ENCODE measurements at places on chromosomes 6 and 20. TPM values are rescaled to one million over a fixed set of nuclear protein-coding genes. Genes with fewer than 3 reads are reported as not detected.

DNA sequence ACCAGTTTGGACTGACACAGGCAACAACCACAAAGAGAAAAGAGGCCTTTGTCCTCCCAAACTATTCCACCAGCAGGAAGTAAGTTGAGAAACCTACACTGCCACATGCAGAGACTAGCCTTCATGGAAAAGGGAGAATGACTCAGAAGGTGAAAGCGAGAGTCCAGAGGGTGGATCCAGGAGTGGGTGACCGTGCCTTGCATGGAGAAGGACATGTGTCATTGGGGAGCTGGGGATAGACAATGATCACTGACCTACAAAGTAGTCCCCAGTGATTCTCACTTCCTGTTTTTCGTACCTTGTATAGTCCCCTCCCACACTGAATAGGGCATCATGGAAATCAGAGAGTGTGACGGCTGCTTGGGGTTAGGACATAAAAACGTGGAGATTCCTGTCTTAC is 91.9 kb downstream of the MYLK4 start:
- no peak for DNase-seq

- DNase-seq, result peak; percentile 78
These were observed 144.6 kb downstream of the SOBP start for GRCh38 chr6:107634324-107635056.

DNA sequence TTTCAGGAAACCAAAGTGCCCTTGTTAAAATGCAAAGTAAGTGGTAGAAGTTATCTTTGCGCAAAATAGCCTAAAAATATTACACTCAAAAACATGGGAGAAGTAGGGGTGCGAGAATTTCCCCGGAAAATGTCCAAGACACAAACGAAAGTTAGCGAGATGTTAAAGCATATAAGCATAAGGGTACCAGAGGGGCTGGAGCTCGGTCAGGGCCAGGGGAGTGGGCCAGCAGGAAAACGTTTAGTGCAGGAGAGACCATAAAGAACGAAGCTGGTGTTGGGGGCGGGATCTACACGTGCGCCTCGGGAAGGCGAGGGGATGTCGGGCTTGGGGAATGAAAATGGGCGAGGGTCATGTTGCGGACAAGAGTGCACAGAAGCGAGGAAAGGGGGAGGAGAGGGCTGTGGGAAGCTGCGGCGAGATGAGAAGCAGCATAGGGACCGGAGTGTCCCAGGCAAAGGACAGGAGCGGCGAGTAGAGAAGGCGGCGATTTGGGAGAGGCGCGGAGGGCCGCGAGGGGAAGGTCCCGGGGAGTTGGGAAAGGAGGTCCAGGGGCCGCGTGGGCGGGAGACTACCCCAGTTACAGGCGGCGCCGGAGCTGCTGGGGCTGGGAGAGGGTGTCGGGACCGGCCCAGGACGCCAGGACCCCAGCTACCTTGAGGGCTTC is 600 bp downstream of the XPO5 start:
- DNase-seq, result no peak

GRCh38 chr6:42075159-42075838 is 25.0 kb downstream of the TAF8 start:
- DNase-seq, result peak; percentile 79

The SUPT3H gene
- 13.4 TPM for polyA plus RNA-seq

The CLPSL1 gene
- polyA plus RNA-seq, result not detected

The SLC35F1 gene
- polyA plus RNA-seq, result 1.7 TPM
